Heart left ventricle (tissue), 16 donors: ENCODE measurements at places on chromosomes 13 and 19. TPM values are rescaled to one million over a fixed set of nuclear protein-coding genes. Genes with fewer than 3 reads are reported as not detected.
A peak's percentile ranks its signal among the peaks of the same experiment; 100 is the strongest.

- no peak for DNase-seq
Measured at GRCh38 chr19:35578707-35579106, 7.3 kb upstream of the PMIS2 start.

- no peak for DNase-seq
Measured at GRCh38 chr19:55258476-55258827, 365 bp downstream of the PPP6R1 start.

- no peak for DNase-seq
Measured at GRCh38 chr13:42073683-42074082, 25.2 kb downstream of the DGKH start.

DNA sequence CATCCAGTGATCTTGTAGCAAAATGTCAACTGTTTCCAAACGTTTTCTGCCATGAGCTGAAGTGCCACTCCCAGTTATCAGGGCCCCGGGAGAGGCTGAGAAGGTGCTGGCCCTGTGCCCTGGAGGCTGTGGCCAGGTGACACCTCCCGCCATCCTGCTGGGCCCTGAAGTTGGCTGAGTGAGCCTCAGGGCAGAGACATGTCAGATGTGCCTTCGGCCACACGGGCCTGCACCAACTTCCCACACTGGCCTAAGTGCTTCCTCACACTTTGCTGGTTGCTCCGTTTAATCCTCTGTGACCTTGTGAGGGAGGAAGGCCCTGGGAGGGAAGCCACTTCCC is 4.8 kb downstream of the ADPRHL1 start:
- DNase-seq = peak; percentile 64

DNA sequence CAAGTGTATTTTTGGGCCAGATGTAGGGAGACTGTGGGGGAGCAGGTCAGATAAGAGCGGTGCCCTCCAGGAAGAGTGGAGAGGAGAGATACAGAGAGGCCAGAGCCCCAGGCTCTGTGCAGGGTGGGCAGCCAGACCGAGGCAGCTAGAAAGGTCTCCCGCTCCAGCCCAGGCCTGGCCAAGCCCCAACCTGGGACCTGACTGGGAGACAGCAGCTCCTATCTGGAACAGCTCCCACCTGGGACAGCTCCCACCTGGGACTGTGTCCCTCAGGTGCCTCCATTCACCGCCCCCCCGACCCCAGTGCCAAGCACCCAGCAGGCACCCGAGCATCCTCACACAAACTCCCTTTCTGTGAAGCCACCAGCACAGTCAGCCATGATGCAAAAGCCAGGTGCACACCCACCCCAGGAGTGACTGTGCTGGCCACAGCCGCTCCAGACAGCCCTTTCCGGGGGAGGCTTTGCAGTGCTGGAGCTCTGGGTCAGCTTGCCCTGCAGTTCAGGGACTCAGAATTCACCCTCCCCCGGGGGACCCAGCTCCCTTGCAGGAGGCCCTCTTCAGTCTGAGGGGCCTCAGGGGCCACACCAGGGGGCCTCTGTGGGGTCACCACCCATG is 2.1 kb upstream of the GRTP1 start:
- no peak for DNase-seq

DNA sequence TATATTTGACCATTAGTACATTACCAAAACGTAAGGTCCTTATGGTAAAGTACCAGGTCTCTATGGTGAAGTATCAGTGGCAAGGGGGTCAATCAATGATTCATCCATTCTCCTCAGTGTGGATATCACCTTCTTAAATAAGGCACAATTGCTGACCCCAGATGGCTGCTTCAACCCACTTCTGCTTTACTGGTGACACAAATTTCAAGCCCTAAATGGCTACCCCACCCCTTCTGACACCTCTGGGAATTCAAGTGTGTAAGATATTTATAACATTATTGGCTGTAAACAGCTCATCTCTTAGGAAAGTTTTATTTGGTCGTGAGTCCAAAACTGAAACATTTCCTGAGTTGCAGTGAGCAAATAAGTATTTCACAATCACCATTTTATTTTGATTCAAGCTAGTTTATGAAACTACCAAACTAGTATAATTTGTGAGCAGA is 7.9 kb upstream of the WBP4 start:
- no peak for DNase-seq

DNA sequence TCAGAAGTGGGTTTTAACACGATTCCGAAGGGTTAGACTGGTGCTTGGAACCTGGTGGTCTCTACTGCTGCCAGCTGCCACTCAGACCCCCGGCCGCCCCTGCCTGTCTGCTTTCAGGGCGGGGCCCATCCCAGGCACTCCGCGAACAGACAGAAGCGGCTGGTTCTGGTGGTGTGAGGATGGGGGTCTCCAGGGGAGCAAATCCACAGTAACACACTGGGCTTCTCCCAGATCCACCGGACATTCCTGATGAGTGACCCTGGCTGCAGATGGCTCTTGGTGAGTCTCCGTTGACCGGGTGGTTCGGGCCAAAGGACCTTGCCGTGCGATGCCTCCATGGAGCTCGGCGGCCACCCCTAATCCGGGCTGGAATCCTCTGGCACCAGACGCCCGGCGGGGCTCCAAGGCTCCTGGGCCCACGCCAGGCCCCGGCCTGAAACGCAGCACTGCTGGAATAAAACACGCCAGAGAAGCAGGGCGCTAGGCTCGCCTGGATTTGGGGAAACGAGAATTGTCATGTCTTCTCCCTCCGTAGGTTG is 2.1 kb upstream of the PTBP1 start:
- peak; percentile 13 for DNase-seq

DNA sequence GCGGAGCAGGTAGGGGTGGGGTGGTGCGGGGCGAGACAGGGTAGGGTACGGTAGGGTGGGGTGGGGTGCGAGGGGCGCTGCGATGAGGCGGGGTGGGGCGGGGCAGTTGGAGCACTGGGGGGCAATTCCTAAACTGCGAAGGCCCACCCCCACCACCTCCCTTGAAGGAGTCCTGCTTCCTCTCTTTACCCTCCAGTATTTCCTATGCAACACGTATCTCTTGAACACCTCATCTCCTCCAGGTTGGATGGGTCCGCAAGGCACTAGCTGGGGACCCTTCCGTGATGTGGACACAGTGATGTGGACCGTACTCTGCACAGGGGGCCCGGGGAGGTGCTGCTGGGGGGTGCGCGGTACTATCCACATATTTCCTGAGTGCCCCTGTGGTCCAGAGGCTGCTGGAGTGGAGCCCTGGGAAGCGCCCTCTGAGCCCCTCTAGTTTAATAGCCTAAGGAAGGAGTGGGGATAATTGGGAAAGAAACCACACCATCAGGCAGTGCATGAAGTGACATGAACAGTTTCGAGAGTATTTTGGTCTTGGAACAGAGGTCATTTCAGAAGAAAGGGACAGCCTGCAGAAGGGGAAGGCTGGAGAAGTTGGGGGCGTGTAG is 1.1 kb downstream of the IL17D start:
- no peak for DNase-seq

DNA sequence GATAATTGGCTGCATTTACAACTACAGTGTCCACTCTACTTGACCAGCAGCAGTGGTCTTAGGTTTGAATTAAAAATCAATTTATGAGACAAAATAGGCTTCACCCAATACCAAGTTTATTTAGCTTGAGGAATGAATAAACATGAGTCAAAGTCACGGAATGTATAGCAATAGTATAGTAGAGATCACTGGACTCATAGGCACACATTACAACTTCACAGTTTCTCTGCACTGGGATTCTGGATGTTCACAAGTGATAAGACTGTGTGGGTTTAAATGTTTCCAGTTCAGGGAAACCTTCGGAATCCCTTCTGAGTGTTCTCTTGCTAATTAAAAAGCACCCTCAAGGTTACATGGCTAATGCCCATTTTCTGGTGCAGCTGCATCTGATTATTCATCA is 1064.9 kb downstream of the SLITRK5 start:
- DNase-seq = no peak

DNA sequence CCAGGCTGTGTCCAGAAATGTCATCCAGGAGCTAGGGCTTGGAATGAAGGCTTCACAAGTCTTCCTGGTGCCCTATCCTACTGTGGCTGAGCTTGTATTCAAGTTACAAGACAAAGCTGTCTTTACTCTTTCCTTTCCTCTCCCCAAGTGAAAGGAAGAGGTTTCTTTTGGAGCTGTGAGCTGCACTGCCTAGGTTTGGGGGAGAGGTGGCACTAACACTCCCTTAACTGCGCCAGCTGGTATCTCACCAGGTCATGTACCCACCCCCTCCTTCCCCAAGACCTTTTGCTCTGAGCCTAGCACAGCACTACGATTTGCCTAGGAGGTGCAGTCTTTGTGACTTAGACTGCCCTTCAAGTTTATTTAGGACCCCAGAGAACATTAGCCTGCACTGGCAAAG is 2053.6 kb upstream of the PRR20A start:
- no peak for DNase-seq

- DNase-seq = no peak
Measured at GRCh38 chr13:39563470-39563735, 39.6 kb downstream of the LHFPL6 start.

DNA sequence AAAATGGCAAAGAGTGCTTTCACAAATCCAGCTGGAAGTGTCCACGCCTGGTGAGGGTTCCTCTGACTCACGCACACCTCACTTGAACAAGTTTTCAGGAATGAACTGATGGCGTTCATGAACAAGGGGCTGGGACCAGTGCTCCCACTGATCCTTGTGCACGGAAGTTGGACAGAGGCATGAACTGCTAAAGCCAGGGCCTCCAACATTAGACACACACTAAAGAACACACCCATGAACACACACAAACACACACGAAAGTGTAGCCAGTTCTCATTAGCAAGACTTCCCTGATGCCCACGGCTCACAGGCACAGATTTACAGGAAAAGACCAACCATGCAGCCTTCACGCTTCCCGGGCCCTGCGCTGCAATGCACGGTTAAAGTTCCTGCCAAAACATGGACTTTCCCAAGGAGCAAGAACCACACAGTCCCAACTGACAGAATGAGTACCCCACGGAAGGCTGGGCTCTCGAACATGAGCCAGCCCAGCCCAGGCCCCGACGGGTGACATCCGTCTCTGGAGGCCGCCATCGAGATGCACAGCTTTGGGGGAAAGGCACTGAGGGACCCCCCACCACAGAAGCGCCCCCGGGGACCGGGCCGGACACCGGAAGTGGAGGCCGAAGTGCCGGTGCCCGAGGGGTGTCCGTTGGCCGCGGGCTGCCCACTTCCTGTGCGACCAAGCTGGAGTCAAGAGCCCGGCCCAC is 808 bp downstream of the DNMT1 start:
- no peak for DNase-seq

- peak; percentile 58 for DNase-seq
Measured at GRCh38 chr13:48318821-48319511, 15.4 kb downstream of the RB1 start.

GRCh38 chr13:110331362-110331761 is 24.3 kb downstream of the COL4A2 start:
- DNase-seq = no peak

- DNase-seq = no peak
Measured at GRCh38 chr13:41222259-41222852, 28.0 kb upstream of the KBTBD7 start.

DNA sequence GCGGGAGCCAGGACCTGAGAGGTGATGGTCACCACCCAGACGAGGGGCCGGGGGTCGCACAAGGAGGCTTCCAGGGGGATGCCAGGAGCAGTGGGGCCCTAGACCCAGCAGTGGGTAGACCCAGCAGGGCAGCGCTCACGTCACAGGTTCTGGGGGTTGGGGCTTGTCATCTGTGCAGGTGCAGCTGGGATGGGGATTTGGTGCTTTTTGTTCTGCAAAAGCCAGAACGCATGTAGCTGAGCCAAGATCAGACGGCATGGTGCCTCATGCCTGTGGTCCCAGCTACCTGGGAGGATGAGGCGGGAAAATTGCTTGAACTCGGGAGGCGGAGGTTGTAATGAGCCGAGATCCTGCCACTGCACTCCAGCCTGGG is 15.1 kb downstream of the CSNK1G2 start:
- DNase-seq = no peak

GRCh38 chr13:72983085-72983768 is 75.6 kb upstream of the KLF5 start:
- DNase-seq = no peak

GRCh38 chr13:48488995-48489394 is 43.9 kb downstream of the RCBTB2 start:
- DNase-seq = no peak

GRCh38 chr19:42693760-42694350 is 46.4 kb downstream of the PSG3 start:
- DNase-seq = no peak

MUC16 gene
- total RNA-seq = not detected

KLF1 gene
- 0.25 TPM for total RNA-seq

SIGLEC12 gene
- total RNA-seq = 0.43 TPM

ZNF723 gene
- not detected for total RNA-seq

ADAMTSL5 gene
- total RNA-seq = 45.2 TPM

PABPC3 gene
- not detected for total RNA-seq

F2RL3 gene
- 0.57 TPM for total RNA-seq
